ENCODE measurements at places on chromosomes 3 and 15. TPM values are rescaled to one million over a fixed set of nuclear protein-coding genes. Genes with fewer than 3 reads are reported as not detected.
A peak's percentile ranks its signal among the peaks of the same experiment; 100 is the strongest.

The KLF15 gene
- 77.6 TPM for polyA plus RNA-seq

The CACNA1D gene
- 0.06 TPM for polyA plus RNA-seq

The ANKRD63 gene
- polyA plus RNA-seq = not detected

The IGSF10 gene
- not detected for polyA plus RNA-seq

DNA sequence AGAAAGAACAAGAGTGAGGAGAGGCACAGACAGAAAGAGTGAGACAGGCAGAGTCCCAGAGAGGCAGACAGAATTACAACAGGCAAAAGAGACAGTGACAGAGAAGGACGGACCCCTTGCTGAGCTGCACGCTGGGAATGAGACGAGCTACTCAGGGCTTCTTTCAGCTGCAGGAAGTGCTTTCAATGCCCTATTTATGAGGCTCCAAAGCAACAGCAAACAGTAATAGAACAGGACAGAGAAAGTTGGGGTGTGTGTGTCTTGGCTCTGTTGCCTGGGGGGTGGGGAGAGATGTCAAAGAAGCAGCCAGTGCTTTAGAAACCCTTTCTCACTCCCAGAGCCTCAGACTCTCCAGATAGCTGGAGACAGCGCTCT is 502 bp upstream of the TIMP4 start:
- no peaks in the 10 kb centered on the region for H3K27me3 ChIP-seq
- peaks cover 27% of the 10 kb centered on the region for H3K4me1 ChIP-seq
- DNase-seq = no peak
- peak overlapping the region; percentile 70 for H3K4me3 ChIP-seq

GRCh38 chr15:57458356-57458781 is 82.1 kb downstream of the CGNL1 start:
- no peaks in the 10 kb centered on the region for H3K27me3 ChIP-seq
- no peaks in the 10 kb centered on the region for H3K4me1 ChIP-seq
- no peaks in the 10 kb centered on the region for H3K36me3 ChIP-seq
- no peak overlapping the region for H3K27ac ChIP-seq
- no peak for DNase-seq

- peaks cover 52% of the 10 kb centered on the region for H3K4me1 ChIP-seq
- H3K27me3 ChIP-seq = no peaks in the 10 kb centered on the region
- no peak for DNase-seq
- H3K36me3 ChIP-seq = peaks cover 88% of the 10 kb centered on the region
- H3K4me3 ChIP-seq = no peak overlapping the region
Measured at GRCh38 chr15:89121414-89121813, 33.2 kb downstream of the ABHD2 start.

- no peaks in the 10 kb centered on the region for H3K27me3 ChIP-seq
- no peaks in the 10 kb centered on the region for H3K4me1 ChIP-seq
- no peak for DNase-seq
- no peaks in the 10 kb centered on the region for H3K36me3 ChIP-seq
- no peak overlapping the region for H3K4me3 ChIP-seq
Measured at GRCh38 chr15:95171564-95171963, 940.2 kb downstream of the MCTP2 start.

All from psoas muscle (tissue), 8 donors.